ENCODE measurements at places on chromosomes 1 and 21.

DNA sequence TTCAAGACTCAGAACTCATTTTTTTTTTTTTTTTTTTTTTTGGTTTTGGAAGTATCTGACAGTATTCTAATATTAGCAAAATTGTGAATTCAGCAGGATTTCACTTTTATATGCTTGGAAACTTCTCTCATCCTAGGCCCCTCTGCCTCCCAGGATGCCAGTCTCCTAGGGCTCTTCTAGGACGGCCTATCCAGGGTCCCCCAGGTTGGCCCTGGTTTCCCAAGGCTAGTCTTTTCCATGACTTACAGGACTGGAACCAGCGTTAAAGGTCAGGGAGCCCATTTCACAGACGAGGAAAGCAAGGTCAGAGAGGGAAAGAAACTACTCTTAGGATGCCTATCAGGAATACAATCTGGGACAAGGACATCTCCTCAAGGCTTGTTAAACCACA, 412.5 kb downstream of the PTPRU start:
- DNase-seq, result no peak

GRCh38 chr1:166740668-166741276, 98.5 kb upstream of the POGK start:
- no peak for DNase-seq

- DNase-seq, result no peak
Observed at GRCh38 chr1:218711001-218711400, 365.9 kb downstream of the TGFB2 start.

GRCh38 chr1:174232761-174233160, 73.4 kb downstream of the RABGAP1L start:
- no peak for DNase-seq

DNA sequence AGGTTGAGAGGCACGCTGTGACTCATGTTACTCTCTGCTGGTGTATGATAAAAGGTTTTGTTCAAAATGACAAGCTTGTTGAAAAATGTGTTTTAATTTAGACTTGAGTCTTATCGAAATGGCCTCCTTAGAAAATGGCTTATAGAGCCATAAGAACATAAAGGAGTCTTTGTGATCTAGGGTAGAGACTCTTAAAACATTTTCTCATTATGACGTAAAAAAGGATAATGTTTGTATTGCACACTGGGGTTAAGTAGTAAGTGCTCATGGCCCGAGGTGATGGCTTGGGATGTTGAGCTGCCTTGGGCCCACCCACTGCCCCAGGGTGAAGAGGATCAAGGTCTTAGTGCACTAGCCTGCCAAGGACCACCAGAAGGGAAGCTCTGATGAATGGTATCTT, 117.4 kb downstream of the DISC1 start:
- no peak for DNase-seq

GRCh38 chr1:18532390-18533170, 51.9 kb downstream of the KLHDC7A start:
- no peak for DNase-seq

GRCh38 chr1:232943679-232944252, 6.6 kb upstream of the NTPCR start:
- DNase-seq, result no peak

DNA sequence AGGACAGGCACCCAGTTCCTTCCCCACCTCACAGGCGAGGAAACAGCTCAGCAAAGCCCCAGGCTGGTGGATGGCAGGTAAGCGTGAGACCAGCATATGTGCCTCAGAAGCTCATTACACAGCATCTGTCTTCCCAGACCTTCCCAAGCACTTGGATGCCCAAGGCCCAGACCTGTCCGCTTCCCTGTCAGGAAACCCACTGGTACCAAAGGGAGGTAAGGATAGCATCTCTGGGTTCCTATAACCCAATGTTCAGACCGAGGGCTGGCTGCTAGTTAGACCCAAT, 3.3 kb downstream of the POFUT2 start:
- no peak for DNase-seq

- peak; percentile 2 for DNase-seq
Observed at GRCh38 chr1:91883470-91883869, 2.5 kb downstream of the TGFBR3 start.

DNA sequence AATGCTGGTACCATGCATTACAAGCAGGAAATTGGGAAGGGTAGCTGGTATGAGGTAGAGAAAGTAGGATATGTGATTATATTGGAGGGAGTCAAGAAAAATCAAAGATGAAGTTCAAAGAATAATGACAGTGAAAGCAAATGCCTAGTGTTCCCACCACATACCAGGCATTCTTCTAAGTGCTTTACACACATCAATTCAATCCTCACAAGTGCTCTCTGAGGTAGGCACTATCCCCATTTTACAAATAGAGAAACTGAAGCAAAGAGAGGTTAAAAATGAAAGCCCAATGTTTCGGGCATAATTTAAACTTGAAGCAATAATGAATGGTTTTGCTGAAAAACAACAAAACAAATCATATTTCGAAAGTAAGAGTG, 40.1 kb upstream of the MCOLN3 start:
- DNase-seq, result no peak

DNA sequence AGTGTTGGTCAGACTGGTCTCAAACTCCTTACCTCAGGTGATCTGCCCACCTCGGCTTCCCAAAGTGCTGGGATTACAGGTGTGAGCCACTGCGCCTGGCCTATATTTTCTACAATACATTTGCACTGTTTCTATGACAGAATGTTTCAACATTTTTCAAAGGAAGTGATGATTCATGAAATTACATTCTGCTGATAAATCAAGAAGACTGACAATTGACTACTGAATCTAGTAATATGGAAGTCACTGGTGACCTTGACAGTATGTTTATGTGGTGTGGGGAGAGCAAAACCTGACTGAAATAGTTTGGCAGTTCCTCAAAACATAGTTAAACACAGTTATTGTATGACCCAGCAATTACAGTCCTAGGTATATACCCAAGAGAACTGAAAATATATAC, 18.1 kb downstream of the LRIF1 start:
- DNase-seq, result no peak

- no peak for DNase-seq
Observed at GRCh38 chr1:159492575-159493323, 43.1 kb downstream of the OR10J5 start.

GRCh38 chr1:185789501-185790193, 55.5 kb downstream of the HMCN1 start:
- no peak for DNase-seq

DNA sequence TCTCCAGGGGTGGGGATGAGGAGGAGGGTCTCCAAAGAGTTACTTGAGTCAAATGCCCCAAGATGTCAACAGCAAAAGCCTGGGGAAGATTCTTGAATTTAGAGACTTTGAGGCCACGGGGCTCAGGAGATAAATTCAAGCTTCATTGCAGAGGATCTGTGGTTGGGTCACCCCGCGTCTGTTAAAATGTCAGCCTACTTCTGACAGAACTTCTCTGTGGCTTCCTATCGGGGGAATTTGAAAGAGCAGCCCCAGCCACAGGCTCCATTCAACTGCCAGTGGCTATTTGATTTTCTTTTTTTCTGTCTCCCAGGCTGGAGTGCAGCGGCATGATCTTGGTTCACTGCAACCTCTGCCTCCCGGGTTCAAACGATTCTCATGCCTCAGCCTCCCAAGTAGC, 62.5 kb upstream of the EFHD2 start:
- DNase-seq, result no peak

DNA sequence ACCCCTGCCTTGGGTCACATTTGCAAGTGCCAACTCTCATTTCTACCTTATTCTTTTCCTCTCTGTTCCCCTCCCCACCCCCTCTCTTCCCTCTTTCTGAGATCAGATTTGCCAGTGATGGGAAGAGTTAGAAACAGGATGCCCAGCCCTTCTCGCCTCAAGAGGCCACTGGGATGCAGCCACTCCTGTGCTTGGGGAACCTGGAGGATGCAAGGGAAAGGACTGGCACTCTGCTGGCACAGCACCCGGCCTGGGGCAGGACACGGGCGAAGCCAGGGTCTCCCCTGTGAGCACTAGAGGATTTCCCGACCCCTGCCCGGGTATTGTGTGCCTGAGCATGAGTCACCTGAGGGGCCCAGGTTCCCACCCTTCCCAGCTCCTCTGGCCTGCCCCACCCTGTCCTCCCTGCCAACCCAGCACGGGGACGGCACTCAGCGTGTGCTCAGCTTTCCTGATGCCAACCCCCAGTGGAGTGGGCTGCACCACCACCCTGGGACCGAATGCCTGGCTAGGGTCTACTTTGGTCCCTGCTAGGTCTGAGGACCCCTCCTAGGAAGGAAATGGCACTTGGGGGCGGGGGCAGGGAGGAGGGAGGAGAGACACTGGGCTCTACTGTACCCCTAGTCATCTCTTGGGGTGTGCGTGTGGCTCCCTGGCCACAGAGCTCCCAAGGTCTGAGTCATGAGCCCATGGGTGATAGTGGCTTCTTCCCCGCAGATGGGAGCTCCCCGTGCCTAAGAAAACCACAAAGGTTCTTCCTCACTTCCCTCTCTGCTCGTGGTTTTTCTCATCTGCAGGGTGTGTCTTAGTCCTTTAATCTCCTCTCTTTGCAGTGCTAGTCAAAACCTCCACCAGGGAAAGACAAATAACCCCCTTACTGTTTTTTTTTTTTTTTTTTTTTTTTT, 12.4 kb downstream of the LMNA start:
- peak; percentile 81 for DNase-seq

DNA sequence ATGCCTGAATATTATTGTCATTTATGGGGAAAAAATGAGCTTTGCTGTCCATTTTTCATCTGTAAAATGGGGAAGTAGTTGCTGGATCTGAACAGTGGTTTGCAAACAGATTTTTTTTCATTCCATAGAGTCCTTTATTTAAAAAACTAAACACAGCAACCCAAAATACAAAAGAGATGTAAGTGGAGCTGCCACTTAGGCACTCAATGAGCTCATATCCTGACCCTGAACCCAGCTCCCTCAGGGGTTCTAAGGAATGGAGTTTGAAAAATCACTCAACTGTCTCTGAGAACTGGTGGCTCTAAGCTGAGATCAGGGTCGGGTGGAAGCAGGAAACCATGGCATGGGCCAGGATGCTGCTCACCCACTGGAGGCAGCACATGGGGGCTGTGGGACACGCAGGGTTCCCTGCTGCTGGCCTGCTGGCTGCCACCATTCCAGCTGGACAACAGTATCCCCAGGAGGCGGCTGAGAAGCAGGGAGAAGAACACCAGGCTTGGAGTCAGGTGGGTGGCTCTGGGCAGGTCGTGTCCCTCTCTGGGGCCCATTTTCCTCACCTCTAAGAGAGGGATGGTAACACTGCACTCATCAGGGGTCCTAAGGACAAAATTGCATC, 9.6 kb upstream of the ECE1 start:
- no peak for DNase-seq

DNA sequence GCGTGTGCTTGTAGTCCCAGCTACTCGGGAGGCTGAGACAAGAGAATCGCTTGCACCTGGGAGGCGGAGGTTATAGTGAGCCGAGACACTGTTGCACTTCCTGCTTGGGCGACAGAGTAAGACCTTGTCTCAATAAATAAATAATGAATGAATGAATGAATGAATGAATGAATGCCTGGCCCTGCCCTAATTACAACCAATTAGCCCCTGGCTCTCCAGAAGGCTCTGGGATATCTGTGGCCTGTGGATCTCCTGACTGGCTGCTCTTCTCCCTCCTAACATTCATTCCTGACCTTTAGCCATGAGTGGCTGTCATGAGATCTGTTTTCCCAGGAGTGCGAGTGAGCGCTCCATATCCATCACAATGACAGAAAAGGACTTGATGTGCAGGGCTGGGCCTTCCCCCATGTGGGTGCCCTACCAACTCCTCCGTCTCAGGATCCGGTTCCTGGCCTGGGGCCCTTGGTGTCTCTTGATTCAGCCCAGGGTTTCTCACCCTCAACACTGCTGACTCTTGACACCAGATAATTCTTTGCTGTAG, 243.6 kb upstream of the TMEM51 start:
- DNase-seq, result no peak

DNA sequence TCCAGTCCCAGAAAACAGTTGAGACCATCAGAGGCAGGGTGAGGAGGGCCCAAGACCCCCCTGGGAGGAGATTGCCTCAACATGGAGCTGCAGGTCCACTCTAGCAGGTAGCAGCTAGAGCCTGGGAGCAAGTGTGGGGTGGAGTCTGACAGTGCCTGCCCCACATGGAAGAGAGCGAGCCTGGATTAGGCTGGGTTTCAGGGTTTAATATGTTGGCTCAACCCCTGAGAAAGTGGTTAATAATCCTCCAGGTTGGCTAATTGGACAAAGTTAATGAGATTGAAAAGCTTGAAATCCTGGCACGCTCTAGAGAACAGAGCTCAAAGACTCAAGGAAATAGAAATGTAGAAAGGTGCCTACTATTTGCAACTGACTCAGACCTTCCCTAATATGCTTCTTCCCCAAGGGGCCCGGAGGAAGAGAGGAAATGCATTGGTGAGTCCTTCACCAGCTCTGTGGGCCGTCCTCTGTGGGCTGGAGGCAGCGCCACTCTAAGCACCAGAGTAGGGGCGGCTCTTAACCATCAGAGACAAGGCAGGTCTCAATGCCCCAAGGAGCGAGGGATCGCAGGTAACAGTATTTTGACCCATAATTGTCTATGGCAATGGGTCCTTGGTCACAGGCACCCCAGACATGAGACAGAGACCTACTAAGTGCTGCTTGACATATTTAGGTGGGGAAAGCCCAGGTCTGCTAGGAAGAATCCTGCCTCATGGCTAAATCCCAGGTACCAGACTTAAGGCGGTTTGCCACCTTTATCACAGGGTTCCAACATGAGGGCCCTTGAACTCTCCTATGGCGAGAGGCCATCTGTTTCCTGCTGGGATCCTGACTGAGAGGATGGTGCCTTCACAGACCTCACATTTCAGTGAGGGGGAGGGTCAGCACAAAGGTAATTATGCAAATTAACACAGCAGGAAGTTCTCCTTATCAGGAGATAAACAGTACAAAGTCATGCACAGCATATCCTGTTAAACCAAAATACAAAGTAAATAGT, 33.8 kb downstream of the RSPH1 start:
- no peak for DNase-seq

DNA sequence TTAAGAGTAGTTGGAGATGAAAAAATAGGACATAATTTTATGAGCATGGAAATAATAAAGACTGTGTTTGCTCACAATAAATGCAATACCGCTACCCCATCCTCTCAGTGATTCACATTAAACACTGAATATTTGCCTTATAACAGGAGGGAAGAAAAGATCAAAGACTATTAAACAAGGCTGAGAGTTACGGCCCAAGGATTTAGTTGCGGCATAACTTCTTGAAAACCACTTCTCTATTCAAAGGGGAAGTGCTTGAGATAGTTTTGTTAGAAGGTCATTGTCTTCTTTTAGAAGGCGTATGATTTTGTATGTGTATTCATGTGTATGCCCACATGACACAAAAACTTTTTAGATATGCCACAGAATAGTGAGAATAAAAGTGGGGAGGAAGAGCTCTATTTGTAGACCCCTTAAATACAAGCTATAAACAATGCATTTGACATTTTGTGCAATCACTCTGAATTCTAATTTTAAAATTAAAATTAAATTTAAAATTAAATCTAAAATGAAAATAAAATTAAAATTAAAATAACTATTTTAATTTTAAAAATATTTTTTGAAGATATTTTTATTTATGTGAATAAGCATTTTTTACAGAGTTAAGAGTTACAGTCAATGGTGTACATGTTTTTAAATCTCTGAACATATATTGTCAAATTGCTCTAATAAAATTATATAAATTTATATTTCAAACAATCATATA, 986.6 kb upstream of the ADAMTS5 start:
- DNase-seq, result no peak
